ENCODE measurements at places on chromosomes 1 and 21. TPM values are rescaled to one million over a fixed set of nuclear protein-coding genes. Genes with fewer than 3 reads are reported as not detected.

Gene KRTAP13-1
- not detected for total RNA-seq

GRCh38 chr1:167905182-167905581, 8.8 kb downstream of the ADCY10 start:
- no peak for DNase-seq

GRCh38 chr1:153698923-153699714, 20.6 kb downstream of the NPR1 start:
- no peak for DNase-seq

DNA sequence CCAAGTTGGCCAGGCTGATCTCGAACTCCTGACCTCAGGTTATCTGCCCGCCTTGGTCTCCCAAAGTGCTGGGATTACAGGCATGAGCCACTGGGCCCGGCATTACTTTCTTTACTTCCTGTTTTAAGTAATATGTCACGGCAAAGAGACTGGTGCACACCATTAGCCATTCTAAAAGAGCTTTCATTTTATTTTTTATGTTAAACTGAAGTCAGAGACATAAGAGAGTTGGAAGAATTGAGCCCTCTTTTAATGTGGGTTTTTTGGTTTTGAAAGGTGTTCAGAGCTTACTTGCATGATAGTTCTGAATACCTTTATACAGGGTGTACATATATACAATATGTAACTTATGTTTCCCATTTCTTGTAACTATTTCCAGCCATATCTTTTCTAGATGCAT, 14.3 kb downstream of the CENPF start:
- no peak for DNase-seq

Gene PRAMEF1
- total RNA-seq, result not detected

DNA sequence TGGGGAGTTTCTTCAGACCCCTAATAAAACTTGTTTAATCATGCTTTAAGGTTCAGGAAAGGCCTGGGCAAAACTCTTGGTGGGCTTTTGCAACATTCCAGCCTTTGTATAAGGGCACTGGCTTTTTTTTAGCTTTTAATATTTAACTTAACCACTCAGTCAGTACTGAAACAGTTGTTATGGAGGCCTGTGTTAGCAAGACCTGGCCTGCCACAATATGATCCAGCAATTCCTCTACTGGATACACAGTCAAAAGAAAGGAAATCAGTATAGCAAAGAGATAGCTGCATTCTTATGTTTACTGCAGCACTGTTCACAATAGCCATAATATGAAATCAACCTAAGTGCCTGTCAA, 75.1 kb upstream of the COG2 start:
- DNase-seq, result no peak

Gene ROR1
- 20.4 TPM for total RNA-seq

DNA sequence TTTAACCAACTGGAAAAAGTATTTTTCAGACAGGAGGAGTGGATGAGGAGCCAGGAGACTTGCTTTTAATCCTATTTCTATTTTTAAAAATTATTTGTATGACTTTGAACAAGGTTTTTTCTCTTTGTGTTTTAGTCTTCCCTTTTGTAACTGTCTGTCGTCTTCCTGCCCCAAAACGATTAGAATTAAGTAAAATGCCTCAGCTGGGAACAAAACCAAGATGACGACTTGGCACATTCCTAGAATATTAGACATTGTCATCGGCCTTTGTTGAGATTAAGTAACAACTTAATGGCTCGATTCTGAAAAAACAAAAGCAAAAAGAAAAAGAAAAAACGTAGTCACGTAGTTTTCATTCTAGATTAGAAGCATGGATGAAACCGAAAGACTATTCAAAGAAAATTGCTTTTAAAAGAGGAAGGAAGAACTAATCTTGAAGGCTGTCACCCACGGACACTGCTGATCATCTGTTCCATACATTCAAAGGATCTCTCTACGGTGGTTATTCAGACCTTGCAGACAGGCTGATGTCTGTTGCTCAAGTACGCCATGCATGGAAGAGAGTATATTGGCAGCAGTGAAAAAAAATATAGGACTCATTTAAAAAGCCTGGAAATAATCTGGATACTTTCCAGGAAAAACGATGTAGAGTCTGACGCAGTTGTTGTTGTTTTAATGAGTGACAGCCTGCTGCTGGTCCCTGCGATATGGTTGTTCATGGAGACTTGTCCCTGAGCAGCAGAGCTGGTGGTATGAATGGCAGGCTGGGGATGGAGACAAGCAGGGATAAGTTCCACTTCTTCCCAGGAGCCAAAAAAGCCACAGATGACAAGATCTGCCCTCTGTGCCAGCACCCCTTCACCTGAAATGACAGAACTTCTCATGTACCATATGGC, 16.8 kb downstream of the GNG4 start:
- DNase-seq, result no peak

- no peak for DNase-seq
Measured at GRCh38 chr1:66542314-66542713, 8.4 kb downstream of the SGIP1 start.

Gene ADAR
- total RNA-seq, result 57.2 TPM

Gene TXNIP
- 526 TPM for total RNA-seq

DNA sequence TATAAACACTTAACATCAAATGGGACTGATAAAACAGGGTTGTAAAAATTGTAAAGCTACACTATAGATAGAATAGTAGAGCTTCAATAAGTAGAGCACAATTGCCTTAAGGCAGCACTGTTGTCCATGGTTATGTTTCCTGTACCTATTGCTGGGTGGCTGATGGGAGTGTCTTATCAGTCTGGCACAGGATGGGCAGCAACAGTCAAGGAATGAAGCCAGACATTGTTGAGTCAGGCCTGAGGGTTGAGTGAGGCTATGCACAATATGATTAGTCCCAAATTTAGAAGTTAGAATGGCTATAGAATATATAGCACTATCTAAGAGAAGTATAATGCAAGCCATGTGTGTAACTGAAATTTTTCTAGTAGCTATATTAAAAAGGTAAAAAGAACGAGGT, 25.0 kb upstream of the CD1D start:
- no peak for DNase-seq

Gene SLC41A1
- 41.2 TPM for total RNA-seq

Gene CHODL
- 0.20 TPM for total RNA-seq

Gene ECM1
- 6.2 TPM for total RNA-seq

GRCh38 chr1:211579440-211580302, 710 bp upstream of the SLC30A1 start:
- no peak for DNase-seq

DNA sequence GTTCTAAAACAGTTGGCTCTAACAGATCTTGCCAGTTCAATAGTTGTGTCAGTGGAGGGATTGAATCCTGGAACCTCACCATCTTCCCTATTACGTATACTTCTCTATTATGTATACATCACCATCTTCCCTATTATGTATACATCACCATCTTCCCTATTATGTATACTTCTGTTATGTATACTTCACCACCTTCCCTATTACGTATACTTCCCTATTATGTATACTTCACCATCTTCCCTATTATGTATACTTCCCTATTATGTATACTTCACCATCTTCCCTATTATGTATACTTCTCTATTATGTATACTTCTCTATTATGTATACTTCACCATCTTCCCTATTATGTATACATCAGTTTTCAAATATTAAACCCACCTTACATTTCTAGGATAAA, 34.4 kb upstream of the HP1BP3 start:
- no peak for DNase-seq

Gene PTCH2
- total RNA-seq, result 10.7 TPM

DNA sequence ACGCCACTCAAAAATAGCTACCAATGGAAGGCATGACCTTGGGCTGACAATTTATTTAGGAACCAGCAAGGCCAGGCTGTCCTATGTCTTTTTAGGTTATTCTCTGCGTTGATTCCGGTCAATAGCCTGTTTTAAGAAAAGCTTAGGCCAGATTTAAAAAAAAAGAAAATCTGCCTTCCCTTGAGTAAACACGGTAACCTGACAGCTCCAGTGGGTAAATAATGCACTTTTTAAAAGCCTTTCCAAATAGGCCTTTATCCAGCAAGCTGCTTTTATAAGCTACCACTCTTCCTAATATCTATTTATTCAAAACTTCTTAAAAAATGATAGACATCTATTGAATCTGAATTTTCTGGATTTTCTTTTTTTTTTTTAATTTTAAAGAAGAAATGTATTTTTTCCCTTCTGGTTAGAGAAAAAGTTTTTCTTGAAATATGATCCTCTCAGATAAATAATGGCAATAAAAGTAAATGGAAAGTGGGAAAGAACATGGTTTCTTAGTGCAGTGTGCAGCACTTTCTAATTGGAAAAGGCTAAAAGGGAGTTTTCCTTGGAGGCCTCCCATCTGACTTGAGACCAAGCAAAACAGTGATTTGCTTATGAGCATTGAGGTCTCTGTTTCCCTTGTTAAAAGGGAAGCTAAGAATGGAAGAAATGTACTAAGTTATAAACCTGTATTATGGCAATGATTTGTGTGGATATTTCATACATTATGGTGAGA, 281.0 kb upstream of the RUNX1 start:
- DNase-seq, result no peak

Gene FTCD
- total RNA-seq, result 0.92 TPM
